ENCODE measurements at places on chromosomes 5 and 9.

DNA sequence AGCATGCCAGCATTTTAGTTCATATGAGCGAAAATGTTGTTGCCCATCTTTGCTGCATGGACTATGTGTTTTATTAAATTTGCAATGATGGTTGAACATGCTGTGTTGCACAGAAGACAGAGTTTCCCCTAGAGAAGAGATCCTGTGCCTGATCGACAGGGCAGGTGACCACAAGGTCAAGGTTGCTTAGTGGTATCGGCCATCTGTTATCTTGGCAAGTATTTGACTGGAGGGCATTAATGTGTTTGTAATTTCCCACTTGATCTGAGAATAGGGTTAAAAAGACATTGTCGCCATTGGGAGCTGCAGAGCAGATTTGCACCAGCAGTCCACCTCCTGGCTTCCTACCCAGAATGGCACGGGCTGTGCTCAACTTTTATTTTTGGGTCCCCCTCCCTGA is 1523.6 kb upstream of the WWC1 start:
- DNase-seq, result no peak

DNA sequence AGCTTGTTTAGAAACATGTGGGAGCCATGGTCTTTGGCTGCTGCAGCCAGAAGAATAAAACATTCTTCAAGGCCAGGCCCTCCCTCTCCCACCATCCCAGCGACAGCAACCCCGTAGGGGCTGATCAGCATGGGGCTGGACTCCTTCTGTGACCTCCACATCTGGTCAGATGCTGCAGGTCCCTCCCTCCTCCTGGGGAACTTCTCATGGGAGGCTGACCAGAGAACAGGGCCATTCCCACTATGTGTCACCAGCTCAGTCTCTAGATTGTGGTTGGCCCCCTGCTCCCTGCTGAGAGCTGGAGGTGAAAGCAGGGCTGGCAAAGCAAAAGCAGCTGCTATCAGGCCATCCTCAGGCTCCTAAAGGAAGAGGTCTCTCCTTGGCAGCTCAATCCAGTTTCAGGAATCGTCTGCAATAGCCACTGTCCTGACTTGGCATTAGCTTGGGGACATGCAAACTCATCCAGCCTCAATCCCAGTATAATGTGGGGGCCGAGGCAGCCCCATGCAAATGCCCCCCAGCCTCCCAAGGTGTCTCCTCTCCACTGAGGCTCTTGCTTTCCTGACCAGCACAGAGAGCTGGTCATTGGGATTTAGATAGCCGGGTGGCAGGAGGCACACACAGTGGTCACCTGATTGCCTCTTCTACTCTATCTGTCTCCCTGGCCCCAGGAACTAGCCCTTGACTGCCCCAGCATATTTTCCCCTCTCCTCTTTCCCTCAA is 81.5 kb downstream of the NRG2 start:
- DNase-seq, result no peak

GRCh38 chr5:179817890-179818745 is 2.6 kb upstream of the SQSTM1 start:
- no peak for DNase-seq

DNA sequence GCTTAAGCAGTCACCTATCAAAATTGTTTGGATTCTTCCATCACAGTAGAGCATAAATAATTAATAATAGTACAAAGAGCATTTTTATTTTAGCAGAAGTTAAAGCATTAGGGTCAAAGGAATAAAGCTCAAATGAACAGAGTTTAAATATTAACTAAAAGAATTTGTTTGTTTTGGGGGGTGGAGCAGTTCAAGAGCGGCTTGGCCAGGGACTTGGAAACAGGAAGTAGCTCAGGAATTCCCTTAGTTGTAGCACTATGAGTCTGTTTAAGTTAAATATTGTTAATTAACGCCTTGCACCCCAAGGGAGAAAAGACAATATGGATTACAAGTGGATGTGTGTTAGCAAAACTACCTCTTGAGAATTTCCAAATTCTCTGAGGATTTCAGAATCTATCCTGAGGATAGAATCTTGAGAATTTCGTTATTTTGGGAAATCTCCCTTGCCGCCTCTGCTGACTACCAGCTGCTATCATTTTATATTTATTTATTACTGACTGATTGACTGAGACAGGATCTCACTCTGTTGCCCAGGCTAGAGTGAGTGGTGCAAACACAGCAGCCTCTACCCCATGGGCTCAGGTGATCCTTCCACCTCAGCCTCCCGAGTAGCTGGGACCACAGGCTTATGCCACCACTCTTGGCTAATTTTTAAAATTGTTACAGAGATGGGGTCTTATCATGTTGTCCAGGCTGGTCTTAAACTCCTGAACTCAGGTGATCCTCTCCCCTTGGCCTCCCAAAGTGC is 96.7 kb upstream of the CHD1 start:
- no peak for DNase-seq

- no peak for DNase-seq
These were observed 581.7 kb upstream of the RIOK2 start for GRCh38 chr5:97764700-97765099.

- DNase-seq, result no peak
These were observed 308.8 kb upstream of the TRPC7 start for GRCh38 chr5:136674178-136674577.

DNA sequence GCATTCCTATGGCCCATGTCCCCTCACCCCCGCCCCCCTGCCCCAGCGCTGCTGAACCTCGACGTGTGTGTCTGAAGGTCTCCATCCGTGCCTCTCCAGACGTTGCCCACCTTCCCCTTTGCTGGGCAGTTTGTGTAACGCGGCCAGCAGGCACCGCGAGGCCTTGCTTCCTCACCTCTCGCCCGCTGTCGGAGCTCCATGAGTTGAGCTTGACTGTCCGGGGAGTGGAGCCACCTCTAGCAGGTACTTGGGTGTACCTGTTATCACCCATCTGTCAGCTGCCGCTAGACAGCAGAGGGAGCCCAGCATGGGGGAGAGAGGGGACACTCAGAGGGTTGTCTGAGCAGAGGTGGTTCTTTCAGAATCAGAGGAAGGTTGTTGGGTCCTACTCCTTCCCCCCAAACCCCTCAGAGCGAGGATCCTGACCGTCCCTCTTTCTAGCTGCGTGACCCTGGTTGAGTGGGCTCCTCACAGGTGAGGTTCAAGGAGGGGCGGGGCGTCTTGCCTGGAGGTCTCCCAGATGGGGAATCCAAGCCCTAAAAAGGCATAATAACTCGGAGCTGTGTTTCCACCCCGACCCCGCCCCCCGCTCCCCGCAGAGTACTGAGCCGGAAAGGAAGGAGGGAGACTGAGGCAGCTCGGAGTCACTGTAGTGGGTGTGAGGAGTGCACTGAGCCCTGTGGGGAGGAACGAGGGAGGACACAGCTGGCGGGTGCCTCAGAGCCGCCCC is 184.7 kb downstream of the C9orf50 start:
- peak; percentile 56 for DNase-seq

Data from NCI-H2171 (cell line).